ENCODE measurements at places on chromosomes 12 and 14.

- DNase-seq, result no peak
Observed at GRCh38 chr12:39616251-39616650, 3.4 kb downstream of the ABCD2 start.

DNA sequence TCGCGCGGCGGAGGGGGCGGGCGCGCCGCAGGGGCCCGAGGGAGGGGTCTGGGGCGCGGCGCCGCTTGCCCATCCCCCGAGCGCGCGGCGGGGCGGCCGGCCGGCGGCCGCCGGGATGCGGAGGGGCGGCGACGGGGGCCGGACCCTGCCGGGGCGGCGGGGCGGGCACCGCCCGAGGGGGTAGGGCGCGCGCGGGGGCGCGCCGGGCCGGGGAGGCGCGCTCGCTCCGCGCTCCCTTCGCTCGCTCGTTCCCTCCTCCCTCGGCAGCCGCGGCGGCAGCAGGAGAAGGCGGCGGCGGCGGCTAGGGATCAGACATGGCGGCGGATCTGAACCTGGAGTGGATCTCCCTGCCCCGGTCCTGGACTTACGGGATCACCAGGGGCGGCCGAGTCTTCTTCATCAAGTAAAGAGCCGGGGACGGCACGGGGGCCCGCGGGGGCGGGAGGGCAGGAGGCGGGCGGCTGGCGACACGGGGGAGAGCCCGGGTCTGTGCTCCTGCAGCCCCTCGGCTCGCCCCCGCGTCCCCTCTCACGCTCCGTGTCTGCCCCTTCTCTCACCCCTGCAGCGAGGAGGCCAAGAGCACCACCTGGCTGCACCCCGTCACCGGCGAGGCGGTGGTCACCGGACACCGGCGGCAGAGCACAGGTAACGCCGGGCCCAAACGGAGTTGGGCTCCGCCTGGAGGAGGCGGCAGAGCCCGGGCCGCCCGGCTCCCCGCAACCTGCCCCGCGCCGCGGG is at the start of gene PLEKHA5:
TSS of gene PLEKHA5 (plus strand) at position 248 of the 738 bp plus-strand sequence. CDS start at position 315, 67 bp downstream.
- no peak for DNase-seq

DNA sequence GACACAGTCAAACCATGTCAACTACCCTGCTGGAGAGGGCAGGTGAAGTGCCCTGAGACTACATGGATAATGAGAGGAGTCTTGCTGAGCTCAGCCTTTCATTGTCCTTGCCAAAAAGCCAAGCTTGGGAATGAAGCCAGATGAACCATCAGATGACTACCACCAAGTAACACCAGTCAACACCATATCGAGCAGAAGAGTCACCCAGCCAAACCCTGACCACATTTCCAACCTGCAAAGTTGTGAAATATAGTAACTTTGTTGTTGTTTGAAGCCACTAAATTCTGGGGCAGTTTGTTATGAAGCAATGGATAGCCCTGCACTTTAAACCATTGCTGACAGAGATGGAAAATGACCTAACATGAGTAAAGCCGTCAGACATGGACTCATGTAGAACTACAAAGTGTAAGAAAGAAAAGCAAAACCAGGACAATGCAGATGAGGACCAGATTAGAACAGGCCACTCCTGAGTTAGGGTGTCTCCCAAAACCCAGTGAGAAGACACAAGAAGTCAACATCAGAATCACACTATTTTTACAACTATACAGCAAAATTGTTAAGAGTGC is 12.5 kb upstream of the CRADD start:
- no peak for DNase-seq

DNA sequence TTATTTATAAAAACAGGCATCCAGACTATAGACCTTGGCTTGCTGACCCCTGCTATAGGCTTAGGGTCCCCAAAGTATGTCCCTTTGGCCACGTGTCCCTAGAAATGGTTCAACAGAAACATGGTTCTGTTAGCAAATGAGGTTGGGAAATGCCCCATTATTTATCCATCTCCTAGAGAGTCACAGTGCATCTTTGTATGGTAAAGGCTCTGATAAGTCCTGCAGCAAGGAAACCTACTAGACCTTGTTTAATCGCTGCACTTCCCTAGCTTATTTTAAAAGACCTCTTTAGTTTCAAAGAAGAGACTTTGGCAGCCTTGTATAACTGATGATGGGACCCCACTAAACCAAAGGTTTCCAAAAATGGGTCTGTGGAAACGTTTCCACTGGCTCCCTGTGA is 471.5 kb downstream of the MED13L start:
- no peak for DNase-seq

DNA sequence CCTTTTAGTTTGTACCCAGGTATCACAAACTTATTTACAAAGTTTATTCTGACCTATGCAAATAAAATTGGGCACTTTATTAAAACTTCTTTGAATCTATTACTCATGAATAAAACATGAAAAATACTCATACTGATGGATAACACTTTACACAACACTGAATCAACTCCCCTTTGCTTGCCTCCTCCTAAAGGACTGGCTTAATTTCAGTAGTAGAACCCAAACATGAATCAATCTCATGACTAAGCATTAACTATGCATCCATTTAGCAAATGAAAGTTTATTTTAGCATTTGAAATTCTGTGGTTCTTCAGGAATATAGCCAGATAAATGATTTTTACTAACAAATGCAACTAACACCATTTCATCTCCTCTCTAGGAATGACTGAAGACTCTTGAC is 32.4 kb downstream of the DENND5B start:
- DNase-seq, result no peak

- DNase-seq, result no peak
Observed at GRCh38 chr12:95390192-95390591, 83.8 kb upstream of the METAP2 start.

DNA sequence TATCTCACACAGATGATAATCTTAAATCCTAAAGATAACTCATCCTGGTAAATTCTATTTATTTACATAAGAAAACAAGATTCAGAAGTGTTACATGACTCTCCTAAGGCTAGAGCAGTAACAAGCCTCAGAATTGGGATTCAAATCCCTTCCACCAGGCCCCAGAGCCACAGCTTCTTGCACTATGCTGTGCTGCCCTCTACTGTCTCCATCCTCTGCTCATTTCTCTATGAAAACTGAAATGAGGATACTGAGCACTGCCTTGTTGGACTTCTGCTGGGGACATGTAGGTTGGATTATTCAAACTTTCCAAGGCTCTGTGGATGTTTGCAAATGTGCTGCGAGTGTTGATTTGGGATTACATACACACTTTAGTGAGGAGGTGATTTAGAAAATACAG is 23.5 kb upstream of the C12orf50 start:
- DNase-seq, result peak; percentile 45

All from hematopoietic multipotent progenitor cell treated with erythropoietin and hydrocortisone succinate and interleukin-3 and kit ligand, for 15 days (in vitro differentiated cells).